Renal pelvis (tissue), 12 donors: ENCODE measurements at places on chromosomes 13 and 19.

DNA sequence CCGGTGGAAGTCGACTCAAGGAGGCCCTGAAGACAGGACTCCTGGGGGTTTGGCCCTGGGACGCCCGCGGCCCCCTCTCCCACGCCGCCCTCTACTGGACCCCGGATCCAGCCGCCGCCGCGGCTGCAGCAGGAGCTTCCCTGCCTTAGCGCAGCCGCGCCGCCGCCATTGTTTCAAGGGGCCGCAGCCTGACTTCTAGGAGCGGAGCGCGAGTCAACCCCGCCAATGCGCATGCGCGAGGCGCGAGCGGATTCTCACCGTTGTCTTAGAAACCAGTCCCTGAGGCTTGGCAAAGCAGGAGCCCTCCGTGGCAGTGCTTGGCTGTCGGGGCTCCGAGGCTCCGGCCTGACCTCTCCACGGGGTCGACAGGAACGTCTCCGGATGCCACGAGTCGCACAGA is 19.1 kb upstream of the ZNF420 start:
- DNase-seq, result no peak

- DNase-seq, result no peak
Measured at GRCh38 chr13:41325752-41326151, 14.7 kb downstream of the NAA16 start.

GRCh38 chr19:11626252-11626651 is 29.0 kb downstream of the ZNF627 start:
- DNase-seq, result no peak

DNA sequence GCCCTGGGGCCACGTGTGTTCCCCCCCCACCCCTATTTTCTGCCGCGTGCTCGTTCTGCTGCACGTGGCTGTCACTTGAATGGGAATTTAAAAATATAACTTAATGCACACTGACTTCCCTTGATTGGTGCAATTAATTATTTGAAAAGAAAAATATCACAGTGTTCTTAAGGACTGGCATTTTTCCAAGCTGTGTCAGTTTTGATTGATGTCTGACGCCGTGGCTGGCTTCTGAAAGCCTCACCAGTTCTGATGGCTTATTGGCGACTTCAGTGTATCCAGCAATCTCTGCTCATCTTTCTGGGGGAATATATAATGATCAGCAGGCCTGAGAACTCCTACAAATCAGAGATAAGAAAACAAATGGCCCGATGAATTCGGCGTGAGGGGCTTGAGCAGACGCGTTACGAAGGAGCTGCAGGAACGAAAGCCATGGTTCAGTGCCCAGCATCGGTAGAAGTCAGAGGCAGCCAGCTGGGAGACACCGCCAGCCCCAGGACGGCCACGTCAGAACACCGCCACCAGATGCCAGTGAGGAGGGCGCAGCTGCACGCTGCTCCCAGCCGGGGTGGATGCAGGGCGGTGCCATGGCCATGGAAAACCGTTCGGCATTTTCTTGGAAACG is 111.2 kb downstream of the KDM4B start:
- no peak for DNase-seq
